ENCODE measurements at places on chromosomes 3 and 15.

DNA sequence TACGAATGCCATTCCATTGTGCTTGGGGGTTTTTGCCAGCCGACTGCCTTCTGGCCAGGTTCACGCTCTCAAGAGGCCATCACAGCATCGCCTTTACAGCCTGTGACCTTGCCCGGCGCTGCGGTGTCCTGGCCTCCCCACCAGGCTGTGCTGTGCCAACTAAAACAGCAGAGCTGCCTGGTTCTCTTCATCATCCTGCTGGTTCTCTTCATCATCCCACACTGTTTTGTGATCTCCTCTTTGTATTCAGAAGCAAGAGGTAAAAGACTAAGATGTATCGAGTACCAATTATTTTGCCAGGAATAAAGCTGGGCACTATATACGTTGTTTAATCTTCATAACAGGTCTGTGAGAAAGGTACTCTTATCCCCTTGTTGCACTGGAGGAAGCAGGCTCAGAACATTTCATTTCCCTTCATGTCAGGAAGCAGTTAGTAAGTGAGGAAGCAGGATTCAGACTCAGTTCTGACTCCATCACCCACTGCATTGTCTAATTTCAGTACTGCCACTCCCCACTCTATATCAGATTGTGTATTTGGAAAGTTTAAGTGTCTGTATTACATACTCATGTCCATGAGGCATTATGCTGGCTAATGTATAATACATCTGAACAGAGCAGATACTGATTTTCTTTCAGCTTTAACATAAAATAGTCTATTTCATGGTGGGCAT is 92.7 kb downstream of the LRRC28 start:
- no peak for DNase-seq

- no peak for DNase-seq
Observed at GRCh38 chr3:31900583-31900982, 80.5 kb downstream of the OSBPL10 start.

DNA sequence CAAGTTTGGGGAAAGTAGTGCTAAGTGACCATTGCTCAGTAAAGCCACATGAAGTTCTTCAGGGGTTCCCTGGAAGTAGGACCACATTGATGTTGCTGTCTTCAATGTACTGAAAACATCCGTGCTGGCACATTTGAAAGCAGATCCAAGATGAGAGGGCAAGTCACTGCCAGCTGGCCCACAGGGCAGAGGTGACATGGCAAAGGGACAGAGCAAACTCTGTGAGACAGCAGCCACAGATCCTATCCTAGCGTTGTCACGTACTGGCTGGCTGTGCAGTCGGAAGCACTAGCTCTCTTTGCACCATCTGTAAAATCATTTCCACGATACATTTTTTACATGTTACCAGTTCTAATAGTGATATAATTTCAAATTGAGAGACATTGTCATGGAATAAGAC is 13.8 kb downstream of the MUC13 start:
- no peak for DNase-seq

DNA sequence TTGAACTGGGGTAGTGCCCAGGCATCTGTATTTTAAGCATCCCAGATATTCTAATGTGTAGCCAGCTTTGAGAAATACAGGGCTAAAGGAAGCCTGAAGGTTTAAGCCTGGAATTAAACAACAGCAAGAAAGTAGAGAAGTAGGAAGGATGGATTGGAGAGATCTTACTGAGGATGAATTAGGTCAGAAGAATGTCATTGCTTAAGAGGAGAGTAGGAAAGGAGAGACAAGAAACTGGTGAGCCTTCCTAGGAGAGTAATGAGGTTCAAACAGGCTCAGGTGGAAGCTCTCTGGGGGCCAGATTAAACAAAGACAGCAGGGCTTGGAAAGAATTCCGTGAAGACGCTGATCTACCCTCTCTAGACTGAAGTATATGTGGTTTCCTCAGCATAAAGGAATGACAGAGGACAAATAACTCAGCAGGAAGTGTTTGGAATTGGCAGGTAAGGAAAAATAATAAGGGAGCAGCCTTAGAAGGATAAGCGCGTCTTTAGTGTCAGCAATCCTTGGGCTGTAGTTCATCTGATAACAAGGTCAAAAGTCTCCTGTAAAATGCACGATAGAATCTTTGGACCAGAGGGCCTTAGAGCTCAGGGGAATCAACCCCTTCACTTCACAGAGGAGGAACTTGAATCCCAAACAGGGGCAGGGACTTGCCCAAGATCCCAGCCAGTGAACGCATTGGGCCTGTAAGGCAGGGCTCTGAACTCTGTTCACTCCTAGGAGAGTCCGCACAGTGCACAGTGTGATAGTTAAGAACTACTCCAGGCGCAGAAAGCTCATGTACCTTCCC is 90.9 kb downstream of the TP63 start:
- DNase-seq, result no peak

GRCh38 chr3:11288021-11288491 is 15.9 kb downstream of the ATG7 start:
- no peak for DNase-seq

- no peak for DNase-seq
Observed at GRCh38 chr3:53633197-53633787, 138.9 kb downstream of the CACNA1D start.

DNA sequence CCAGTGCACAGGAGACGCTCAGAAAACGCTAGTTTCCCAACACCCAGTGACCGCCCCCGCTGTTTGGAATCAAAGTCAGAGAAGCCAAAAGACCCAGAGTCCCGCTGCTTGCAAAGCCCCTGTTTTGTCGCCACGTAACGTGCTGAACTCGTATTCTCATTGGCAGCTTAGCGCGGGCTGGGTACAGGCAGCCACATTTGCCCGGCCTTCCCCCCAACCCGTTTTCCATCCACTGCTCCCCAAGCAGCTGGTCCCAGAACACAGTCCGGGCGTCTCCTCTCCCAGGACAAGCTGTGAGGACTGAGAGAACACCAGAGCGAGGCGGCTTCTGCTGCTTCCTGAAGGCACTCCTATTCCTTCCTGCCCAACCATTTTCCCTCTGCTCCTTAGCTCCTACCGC is 54.8 kb downstream of the RASGRF1 start:
- no peak for DNase-seq

GRCh38 chr15:91200101-91200754 is 100.2 kb downstream of the SV2B start:
- DNase-seq, result no peak

- no peak for DNase-seq
Observed at GRCh38 chr3:3209714-3210113, 30.2 kb upstream of the CRBN start.

DNA sequence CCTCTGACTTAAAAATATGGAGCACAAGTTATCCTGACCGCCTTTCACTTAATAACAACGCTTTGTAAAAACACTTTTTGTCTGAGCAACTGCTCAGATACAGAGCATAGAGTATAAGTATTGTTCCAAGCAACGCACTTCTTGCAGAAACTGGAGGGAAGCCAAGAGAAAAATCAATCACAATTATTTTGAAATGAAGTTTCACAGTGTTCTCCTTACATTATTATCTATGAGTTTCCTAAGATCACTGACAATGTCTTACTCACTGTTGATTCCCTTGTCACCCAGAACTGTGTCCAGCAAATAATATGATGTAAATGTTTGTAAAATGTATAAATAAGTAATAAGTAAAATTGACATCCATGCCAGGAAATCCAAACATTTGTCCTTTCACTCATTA is 184.6 kb upstream of the GPR149 start:
- DNase-seq, result no peak

DNA sequence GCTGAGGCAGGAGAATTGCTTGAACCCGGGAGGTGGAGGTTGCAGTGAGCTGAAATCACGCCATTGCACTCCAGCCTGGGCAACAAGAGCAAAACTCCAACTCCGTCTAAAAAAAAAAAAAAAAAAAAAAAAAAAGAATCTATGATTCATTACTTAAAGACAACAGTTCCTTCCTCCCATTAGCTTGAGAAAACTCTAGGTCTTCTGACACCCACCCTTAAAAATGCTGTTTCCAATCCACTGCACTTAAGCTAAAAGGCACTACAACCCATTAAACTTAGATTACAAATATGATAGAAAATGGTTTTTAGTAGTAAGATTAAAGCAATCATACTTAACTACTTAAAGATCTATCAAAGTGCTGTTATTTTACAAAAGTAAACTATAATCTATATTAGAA is 40.0 kb upstream of the BHLHE40 start:
- no peak for DNase-seq

GRCh38 chr15:92014281-92015030 is 160.9 kb downstream of the SLCO3A1 start:
- DNase-seq, result no peak

- DNase-seq, result no peak
Observed at GRCh38 chr15:73125219-73125618, 73.0 kb downstream of the NEO1 start.

GRCh38 chr15:71291723-71292122 is 176.5 kb downstream of the THSD4 start:
- DNase-seq, result no peak

GRCh38 chr15:99250857-99251841 is at the start of gene LRRC28:
LRRC28 (plus strand) TSS chr15:99251481; CDS start chr15:99255958, 4,477 bp downstream.
- DNase-seq, result peak; percentile 99

- no peak for DNase-seq
Observed at GRCh38 chr3:297585-297984, 101.0 kb downstream of the CHL1 start.

DNA sequence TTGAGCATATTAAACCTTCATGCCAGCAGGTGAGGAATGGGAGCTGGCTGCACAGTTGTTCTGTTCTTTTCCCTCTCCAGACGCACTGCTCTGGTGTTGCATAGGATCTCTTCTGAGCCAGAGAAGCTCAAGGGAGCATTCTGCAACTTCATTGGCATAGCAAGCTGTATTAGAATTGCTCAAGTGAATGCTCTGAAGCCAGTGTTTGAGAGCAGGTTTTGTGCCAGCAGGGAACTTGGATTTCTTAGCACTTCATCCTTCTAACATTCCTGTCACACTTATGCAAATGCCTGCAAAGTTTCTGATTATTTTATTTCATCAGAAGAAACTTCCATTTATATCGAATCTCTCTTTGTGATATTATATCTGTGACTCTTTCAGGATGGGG is 366.6 kb downstream of the AGBL1 start:
- DNase-seq, result no peak

GRCh38 chr3:124890573-124891190 is 3.5 kb upstream of the ITGB5 start:
- DNase-seq, result no peak

GRCh38 chr3:41575724-41576123 is 376.4 kb downstream of the CTNNB1 start:
- DNase-seq, result no peak

GRCh38 chr15:64809649-64810496 is 15.6 kb downstream of the PIF1 start:
- DNase-seq, result peak; percentile 87

GRCh38 chr3:73605412-73605811 is 19.3 kb downstream of the PDZRN3 start:
- DNase-seq, result no peak

- DNase-seq, result no peak
Observed at GRCh38 chr3:42274266-42274665, 8.3 kb upstream of the CCK start.

GRCh38 chr3:160951642-160952487 is 153.3 kb downstream of the B3GALNT1 start:
- DNase-seq, result no peak

- DNase-seq, result peak; percentile 70
Observed at GRCh38 chr3:149480326-149481017, 6.0 kb downstream of the TM4SF4 start.

DNA sequence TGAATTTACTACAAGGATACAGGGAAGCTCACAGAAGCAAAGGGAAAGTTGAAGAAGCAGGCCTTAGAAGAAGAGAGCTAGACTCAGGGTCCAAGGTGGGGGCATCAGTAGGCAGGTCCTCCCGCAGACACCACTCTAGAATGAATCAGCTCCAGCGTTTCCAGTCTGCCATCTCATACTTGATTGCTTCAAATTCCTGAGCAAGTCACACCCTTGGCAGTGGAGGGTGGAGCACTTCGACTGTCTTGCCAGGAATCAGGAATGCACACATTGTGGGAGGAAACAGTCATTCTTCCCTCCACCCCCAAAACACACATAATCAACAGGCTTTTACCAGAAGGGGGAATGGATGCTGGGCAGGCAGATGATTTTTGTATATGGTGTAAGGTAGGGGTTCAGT is 78.5 kb downstream of the CHCHD6 start:
- DNase-seq, result no peak

DNA sequence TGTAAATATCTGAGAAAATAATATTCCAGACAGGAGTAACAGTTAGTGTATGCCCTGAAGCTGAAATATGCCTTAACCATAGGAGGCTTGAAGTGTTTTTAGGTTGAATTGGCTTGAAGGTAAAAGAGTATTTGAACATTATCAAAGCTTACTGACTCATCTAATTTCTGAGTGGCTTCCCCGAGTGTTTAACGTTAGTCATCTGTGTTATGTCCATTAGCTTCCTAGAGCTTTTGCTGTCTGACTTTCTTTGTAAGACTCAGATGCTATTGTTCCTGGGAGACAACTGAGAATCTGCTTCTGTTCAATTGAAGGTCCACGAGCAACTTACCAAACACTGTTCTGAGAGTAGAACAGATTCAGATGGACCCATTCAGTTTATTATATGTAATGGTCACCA is 656.8 kb upstream of the NECTIN3 start:
- no peak for DNase-seq

GRCh38 chr3:67009716-67010115 is 11.6 kb downstream of the KBTBD8 start:
- no peak for DNase-seq

- no peak for DNase-seq
Observed at GRCh38 chr3:177374323-177374722, 177.0 kb upstream of the TBL1XR1 start.

- DNase-seq, result no peak
Observed at GRCh38 chr3:12791430-12791829, 5.0 kb upstream of the CAND2 start.

GRCh38 chr3:114642951-114643741 is 349.3 kb downstream of the TIGIT start:
- no peak for DNase-seq

GRCh38 chr3:43074482-43074881 is 31.4 kb downstream of the POMGNT2 start:
- no peak for DNase-seq

DNA sequence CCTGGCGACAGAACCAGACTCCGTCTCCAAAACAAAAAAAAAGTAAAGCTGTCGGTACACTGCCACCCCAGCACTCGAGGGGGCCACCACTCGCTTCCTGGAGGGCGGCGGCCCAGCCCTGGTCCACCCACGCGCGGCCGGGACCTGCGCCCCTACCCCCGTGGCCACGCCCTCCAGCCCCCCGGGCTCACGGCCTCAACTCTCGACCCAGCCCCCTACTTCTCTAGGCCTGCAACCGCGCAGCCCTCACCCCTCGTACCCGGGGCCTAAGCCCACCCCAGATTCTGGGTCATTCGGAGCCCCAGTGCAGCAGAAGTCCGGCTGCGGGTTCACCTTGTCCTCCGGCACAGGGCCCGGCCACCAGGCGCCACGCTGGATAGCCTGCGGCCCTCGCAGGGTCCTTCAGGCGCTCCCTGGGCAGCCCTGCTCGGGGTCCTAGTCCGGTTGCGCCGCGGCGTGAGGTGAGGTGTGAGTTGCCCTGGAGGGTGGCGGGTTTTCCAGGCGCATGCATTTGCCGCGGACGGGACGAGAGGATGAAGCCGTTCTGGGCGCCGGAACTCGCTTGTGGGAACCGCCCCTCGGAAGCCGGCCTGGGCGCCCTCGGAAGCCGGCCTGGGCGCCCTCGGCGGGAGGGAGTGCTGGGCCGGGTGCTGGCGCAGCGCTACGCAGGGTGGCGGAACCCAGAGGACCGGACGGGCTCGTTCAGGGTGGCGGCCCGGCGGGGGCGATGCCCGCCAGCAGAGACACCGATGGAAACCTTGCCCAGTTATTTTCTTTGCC is 32.3 kb downstream of the SPINK8 start:
- peak; percentile 91 for DNase-seq
